Hematopoietic multipotent progenitor cell treated with erythropoietin and hydrocortisone succinate and interleukin-3 and kit ligand, for 8 days (in vitro differentiated cells): ENCODE measurements at places on chromosomes 2 and 18.

GRCh38 chr2:144759746-144760145, 239.8 kb upstream of the ZEB2 start:
- DNase-seq = no peak

- no peak for DNase-seq
Observed at GRCh38 chr2:166792808-166793207, 95.5 kb upstream of the XIRP2 start.

- no peak for DNase-seq
Observed at GRCh38 chr2:25176138-25176537, 7.8 kb upstream of the POMC start.

GRCh38 chr2:173676647-173677046, 288.5 kb downstream of the SP3 start:
- DNase-seq = no peak

DNA sequence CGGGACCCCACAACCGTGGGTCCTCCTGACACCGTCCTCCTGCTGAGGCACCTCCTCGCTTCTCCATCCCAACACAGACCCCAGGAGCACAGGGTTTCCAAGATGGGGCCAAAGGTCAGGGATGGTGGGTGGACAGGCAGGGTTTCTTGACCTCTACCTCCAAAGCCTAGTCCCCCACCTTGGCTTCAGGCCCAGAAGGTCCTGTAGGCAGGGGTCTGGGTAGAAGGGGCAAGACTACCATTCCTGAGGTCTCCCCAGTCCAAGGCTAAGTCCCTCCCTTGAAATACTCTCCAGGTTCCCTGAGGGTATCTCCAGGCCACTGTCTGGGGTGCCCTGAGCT, 7.1 kb downstream of the CYP26B1 start:
- DNase-seq = no peak

- DNase-seq = no peak
Observed at GRCh38 chr18:23933407-23933806, 81.1 kb upstream of the TTC39C start.

DNA sequence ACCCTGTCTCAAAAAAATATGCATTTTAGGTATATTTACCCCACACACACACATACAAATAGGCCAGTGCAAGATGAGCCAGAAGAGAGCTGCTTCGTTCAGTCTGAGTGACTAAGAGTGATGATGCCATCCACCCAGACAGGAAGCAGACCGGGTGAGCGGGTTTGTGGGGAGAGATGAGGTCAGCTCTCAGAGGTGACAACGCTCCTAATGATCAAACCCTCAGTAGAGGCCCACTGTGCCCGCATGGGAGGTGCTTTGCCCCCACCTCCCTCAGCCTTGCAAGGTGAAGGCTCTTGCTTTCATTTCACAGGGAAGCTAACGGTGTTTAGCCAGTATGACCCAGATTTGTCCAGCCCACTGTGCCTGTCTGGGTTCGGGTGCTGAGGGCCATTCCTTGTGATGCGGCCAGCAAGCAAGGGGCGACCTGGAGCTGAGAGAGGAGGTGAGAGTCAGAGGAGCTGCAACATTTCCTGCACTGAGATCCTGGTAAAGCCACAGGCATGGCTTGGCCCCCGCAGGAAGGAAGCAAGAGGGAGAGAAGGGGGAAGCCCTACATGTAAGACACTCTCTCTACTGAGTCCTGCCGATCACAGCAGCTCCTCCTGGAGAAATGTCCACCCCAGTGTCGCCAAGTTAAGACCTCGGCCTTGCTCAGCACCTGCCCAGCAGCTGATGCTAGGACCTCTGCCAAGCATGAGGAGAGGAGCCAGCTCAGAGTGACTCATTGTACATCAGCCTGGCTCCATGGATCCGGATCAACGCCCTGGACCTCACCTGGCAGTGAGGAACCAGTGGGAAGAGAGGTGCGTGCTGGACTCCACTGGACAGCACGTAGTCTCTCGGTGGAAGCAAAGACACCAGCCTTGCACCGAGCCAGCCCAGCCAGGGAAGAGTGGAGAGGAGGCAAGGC, 37.0 kb downstream of the NIFK start:
- peak; percentile 51 for DNase-seq
